ENCODE measurements at places on chromosomes 6 and 20.
A peak's percentile ranks its signal among the peaks of the same experiment; 100 is the strongest.

DNA sequence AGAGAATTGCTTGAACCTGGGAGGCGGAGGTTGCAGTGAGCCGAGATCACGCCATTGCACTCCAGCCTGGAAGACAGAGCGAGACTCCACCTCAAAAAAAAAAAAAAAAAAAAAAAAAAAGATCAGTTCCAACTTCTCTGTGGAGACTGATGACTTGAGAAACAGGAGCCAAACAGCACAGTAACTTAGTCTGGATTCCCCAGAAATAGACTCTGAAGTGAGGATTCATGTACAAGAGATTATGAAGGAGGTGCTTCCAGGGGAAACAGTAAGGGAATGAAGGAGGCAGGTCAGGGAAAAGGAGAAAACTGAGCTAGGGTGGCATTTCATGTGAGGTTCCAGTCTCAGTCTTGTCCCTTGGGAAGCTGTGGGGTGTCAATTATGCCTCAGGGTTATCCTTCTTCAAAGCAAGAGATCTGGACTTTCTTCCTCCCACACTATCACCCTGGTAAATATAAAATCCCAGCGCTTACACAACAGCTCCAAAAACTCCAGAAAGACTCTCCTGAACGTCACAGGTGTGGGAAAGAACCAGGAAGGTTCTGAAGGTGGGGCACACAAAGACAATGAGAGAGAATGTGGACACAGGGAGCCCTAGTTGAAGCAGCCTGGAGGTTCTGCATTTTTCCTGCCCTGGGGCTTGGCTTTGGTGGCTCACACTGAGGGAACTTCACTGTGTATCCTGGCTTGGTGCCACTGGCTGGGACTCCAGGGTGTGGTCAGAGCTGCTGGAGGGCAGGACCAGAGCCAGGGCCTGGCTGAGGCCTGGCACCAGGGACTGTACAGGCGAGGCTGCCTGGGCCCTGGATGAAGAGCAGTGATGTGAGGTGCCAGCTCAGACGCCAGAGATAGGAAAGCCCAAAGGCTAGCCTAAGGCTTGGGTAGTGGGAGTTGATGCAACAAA lies 46.8 kb downstream of the PCNA start:
- no peak for DNase-seq

DNA sequence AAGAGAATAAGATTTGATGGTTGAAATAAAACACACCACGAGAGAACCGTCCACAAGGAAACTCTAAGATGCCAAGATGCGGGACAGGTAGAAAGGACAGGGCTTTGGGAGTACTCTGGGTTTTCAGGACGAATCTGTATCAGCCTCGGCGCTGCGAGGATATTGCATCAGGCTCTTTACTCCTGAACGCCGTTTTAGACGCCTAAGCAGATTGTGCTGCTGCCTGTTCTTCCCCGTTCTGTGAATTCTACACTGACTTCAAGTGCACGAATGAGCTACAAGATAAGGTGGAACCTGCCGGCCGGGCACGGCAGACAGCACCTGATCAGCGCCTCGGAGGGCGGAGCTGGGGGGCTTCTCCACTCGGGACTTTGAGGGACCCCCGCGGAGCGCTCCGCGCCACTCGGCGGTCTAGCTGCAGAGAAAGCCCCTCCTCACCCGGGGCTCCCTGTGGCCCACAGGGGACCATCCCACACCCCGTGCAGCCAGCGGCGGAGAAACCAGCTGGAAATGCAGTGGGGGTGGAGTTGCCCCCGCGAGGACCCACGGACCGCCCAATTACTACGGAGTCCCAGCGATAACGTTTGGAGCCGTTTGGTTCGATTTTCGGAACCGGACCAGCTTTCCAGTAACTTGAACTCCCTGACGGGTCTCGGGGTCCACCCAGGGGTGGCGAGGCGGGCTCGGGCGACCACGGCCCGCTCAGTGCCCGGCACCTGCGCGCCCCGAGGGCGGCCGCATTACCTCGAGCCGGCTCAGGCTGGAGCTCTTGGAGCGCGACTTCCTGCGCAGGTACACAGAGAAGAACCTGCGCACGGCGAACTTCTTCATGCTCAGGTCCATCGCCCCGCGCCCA lies 646 bp downstream of the RPS6KA2 start:
- DNase-seq = peak; percentile 42

- no peak for DNase-seq
These were observed 158.2 kb upstream of the CHD6 start for GRCh38 chr20:41776421-41776820.

GRCh38 chr6:8645212-8645611 lies 209.9 kb upstream of the SLC35B3 start:
- no peak for DNase-seq

GRCh38 chr20:23047001-23047737 lies 2.3 kb downstream of the THBD start:
- no peak for DNase-seq
